Mesothelial cell of epicardium (in vitro differentiated cells): ENCODE measurements at places on chromosomes 13 and 19. TPM values are rescaled to one million over a fixed set of nuclear protein-coding genes. Genes with fewer than 3 reads are reported as not detected.

- H3K27me3 ChIP-seq: no peaks in the 10 kb centered on the region
- peaks cover 10% of the 10 kb centered on the region for H3K36me3 ChIP-seq
- H3K4me1 ChIP-seq: peaks cover 42% of the 10 kb centered on the region
- H3K4me3 ChIP-seq: peak overlapping the region; percentile 53
- peak overlapping the region; percentile 78 for H3K27ac ChIP-seq
These were observed 4.0 kb downstream of the POSTN start for GRCh38 chr13:37594550-37594949.

- H3K4me1 ChIP-seq: peaks cover 28% of the 10 kb centered on the region
- no peak for DNase-seq
- no peak overlapping the region for H3K4me3 ChIP-seq
- H3K27me3 ChIP-seq: no peaks in the 10 kb centered on the region
- peak overlapping the region; percentile 3 for H3K27ac ChIP-seq
These were observed 3.7 kb upstream of the CSNK1A1L start for GRCh38 chr13:37109051-37109678.

- peaks cover 46% of the 10 kb centered on the region for H3K4me1 ChIP-seq
- H3K36me3 ChIP-seq: peaks cover 10% of the 10 kb centered on the region
- peak overlapping the region; percentile 87 for H3K4me3 ChIP-seq
- peak overlapping the region; percentile 95 for H3K27ac ChIP-seq
- no peaks in the 10 kb centered on the region for H3K27me3 ChIP-seq
- DNase-seq: no peak
These were observed 2.0 kb downstream of the SLC1A5 start for GRCh38 chr19:46786236-46787039.

- no peaks in the 10 kb centered on the region for H3K27me3 ChIP-seq
- H3K4me3 ChIP-seq: no peak overlapping the region
- H3K36me3 ChIP-seq: peaks cover 6% of the 10 kb centered on the region
- no peaks in the 10 kb centered on the region for H3K4me1 ChIP-seq
- no peak for DNase-seq
These were observed 63.5 kb downstream of the TUBA3C start for GRCh38 chr13:19117913-19118739.

DNA sequence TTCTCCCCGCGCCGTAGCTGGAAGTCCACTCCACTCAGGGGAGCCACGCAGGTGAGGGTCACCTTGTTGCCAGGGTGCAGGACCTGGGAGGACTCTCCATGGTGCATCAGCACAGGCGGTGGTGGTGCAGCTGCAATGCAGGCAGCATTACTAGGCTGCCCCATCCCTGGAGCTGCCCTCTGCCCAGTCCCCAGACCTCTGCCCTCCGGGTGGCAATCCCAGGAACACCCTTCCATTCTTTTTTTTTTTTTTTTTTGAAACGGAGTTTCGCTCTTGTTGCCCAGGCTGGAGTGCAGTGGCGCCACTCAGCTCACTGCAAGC is 1.8 kb downstream of the A1BG start:
- peaks cover 16% of the 10 kb centered on the region for H3K27me3 ChIP-seq
- H3K36me3 ChIP-seq: peaks cover 4% of the 10 kb centered on the region
- no peak overlapping the region for H3K4me3 ChIP-seq
- H3K4me1 ChIP-seq: peaks cover 10% of the 10 kb centered on the region
- no peak for DNase-seq

DNA sequence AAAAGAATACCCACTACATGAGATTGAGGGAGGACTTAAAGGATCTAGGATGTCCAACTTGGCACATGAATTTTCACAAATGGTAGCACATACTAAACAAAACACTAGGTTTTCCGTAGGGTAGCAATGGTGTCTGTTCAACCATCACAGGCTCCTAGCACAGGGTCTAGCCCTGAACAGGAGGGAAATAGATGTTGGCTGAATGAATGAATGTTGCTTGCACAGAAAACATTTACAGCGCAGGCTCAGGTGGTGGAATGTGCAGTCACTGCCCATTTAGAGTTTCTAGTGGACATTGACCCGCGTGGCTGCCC is 1.9 kb upstream of the MYCBP2 start:
- DNase-seq: no peak
- peak overlapping the region; percentile 93 for H3K27ac ChIP-seq
- no peaks in the 10 kb centered on the region for H3K27me3 ChIP-seq
- H3K4me3 ChIP-seq: peak overlapping the region; percentile 99
- H3K36me3 ChIP-seq: no peaks in the 10 kb centered on the region
- peaks cover 42% of the 10 kb centered on the region for H3K4me1 ChIP-seq

GRCh38 chr19:51131780-51132680 is 7.3 kb downstream of the SIGLEC9 start:
- H3K36me3 ChIP-seq: no peaks in the 10 kb centered on the region
- H3K4me3 ChIP-seq: no peak overlapping the region
- peaks cover 34% of the 10 kb centered on the region for H3K4me1 ChIP-seq
- DNase-seq: no peak
- peaks cover 25% of the 10 kb centered on the region for H3K27me3 ChIP-seq
- no peak overlapping the region for H3K27ac ChIP-seq

GRCh38 chr19:34321735-34322134 is 43.3 kb upstream of the GPI start:
- H3K4me3 ChIP-seq: no peak overlapping the region
- H3K27me3 ChIP-seq: no peaks in the 10 kb centered on the region
- H3K36me3 ChIP-seq: peaks cover 27% of the 10 kb centered on the region
- peaks cover 45% of the 10 kb centered on the region for H3K4me1 ChIP-seq
- no peak overlapping the region for H3K27ac ChIP-seq

DNA sequence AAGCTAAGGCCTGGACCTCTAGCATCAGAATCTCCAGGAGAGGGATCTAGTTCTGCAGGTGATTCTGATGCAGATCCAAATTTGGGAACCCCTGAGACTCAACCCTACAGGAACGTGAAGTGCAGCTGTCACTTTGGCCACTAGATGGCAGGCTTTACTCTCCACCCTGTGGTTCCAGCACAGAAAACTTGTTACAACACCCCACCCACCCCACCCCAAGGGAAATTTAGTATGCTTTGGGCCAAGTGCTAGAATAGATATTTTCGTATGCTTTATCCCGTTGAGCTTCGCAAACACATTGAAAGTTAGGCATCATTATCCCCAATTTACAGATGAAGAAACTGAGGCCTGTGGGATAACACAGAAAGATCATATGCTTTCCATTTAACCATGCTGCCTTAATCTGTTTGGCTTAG is 232.0 kb downstream of the B3GLCT start:
- no peak overlapping the region for H3K4me3 ChIP-seq
- H3K27ac ChIP-seq: no peak overlapping the region
- H3K27me3 ChIP-seq: peaks cover 10% of the 10 kb centered on the region
- H3K36me3 ChIP-seq: no peaks in the 10 kb centered on the region
- DNase-seq: no peak
- peaks cover 17% of the 10 kb centered on the region for H3K4me1 ChIP-seq

DNA sequence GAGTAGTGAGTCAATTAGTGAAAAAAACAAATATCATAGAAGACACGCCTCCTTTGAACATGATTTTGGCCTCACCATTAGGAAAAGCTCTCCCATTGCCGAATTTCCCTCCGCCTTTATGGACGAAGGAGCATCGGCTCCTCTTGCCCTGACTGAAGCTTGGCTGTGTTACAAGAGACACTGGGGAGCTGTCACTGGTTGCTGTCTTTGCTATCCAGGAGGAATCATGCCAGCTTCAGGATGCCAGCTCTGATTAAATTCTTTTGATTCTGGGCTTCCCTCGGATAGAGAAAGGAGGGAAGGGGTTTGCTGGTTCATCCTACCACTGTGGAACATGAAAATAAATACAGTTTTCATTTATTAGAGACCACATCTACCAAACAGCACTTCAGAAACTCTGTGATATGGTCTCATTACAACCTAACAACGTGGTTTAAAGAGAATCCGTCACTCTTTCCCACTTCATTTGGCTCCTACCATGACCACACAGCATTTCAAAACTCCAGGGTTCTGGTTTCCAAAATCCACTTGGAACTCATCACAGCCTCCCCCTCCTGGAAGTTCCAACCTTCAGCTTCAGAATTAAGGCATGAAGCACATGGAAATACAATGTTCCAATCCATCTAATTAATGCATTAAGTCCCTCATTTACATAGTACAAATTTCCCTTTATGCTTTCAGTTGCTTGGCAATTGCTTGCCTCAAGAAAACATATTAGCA is 446.0 kb downstream of the EFNB2 start:
- no peak overlapping the region for H3K4me3 ChIP-seq
- no peaks in the 10 kb centered on the region for H3K4me1 ChIP-seq
- no peak overlapping the region for H3K27ac ChIP-seq

- no peak overlapping the region for H3K27ac ChIP-seq
- H3K36me3 ChIP-seq: no peaks in the 10 kb centered on the region
- DNase-seq: no peak
- peaks cover 51% of the 10 kb centered on the region for H3K27me3 ChIP-seq
- H3K4me1 ChIP-seq: peaks cover 2% of the 10 kb centered on the region
- no peak overlapping the region for H3K4me3 ChIP-seq
These were observed 17.2 kb upstream of the CFAP97D2 start for GRCh38 chr13:114161644-114162532.

GRCh38 chr13:76799696-76800095 is 86.5 kb downstream of the KCTD12 start:
- peaks cover 5% of the 10 kb centered on the region for H3K4me1 ChIP-seq
- H3K4me3 ChIP-seq: no peak overlapping the region
- DNase-seq: no peak
- H3K27me3 ChIP-seq: no peaks in the 10 kb centered on the region
- H3K36me3 ChIP-seq: no peaks in the 10 kb centered on the region

Gene ADAMTS10
- 176 to 182 TPM (median 179 TPM) in 3 replicates for total RNA-seq

Gene SULT2A1
- total RNA-seq: 0.13 TPM in 1 of 3 replicates, not detected in the others

Gene CNMD
- 0.24 to 0.78 TPM (median 0.41 TPM) in 3 replicates for total RNA-seq
